ENCODE measurements at places on chromosomes 1 and 21. TPM values are rescaled to one million over a fixed set of nuclear protein-coding genes. Genes with fewer than 3 reads are reported as not detected.

Gene PCP4L1
- 8.9 TPM for total RNA-seq

Gene HSF2BP
- total RNA-seq: 0.32 TPM

Gene CD53
- total RNA-seq: 228 TPM

Gene UAP1
- 29.4 TPM for total RNA-seq

Gene MYBPH
- total RNA-seq: not detected

Gene TMEM61
- 2.7 TPM for total RNA-seq

Gene WNT2B
- total RNA-seq: 11.8 TPM

Gene SH2D5
- not detected for total RNA-seq

Gene TTC22
- total RNA-seq: 8.4 TPM

Gene TRIM46
- total RNA-seq: 0.35 TPM

Gene TNFRSF25
- total RNA-seq: 8.2 TPM

Gene ERMAP
- total RNA-seq: 15.2 TPM

Gene KCNE2
- not detected for total RNA-seq

Gene LAMC1
- total RNA-seq: 96.9 TPM

Gene MEF2D
- total RNA-seq: 51.0 TPM

Gene DIRAS3
- 1.1 TPM for total RNA-seq

Gene NEGR1
- 18.1 TPM for total RNA-seq

Gene VPS72
- total RNA-seq: 45.3 TPM

Gene COX20
- 22.8 TPM for total RNA-seq

Gene SPRR2G
- total RNA-seq: not detected

Gene GPX7
- total RNA-seq: 4.3 TPM

Gene KRTAP19-1
- not detected for total RNA-seq

Gene GBP7
- total RNA-seq: not detected

Gene ESRRG
- 1.9 TPM for total RNA-seq

Gene RGS7
- 0.21 TPM for total RNA-seq

Gene SH2D2A
- total RNA-seq: 3.5 TPM

Gene RIPPLY3
- 0.44 TPM for total RNA-seq

Gene CYP4B1
- total RNA-seq: 210 TPM

Gene KIF14
- 0.44 TPM for total RNA-seq

Gene SHISAL2A
- 1.6 TPM for total RNA-seq

Gene CFAP141
- total RNA-seq: 2.8 TPM

Gene NVL
- 30.4 TPM for total RNA-seq

Gene MUL1
- 29.9 TPM for total RNA-seq

Gene CD1B
- total RNA-seq: not detected

Gene HES2
- 6.4 TPM for total RNA-seq

Gene ANKRD34A
- total RNA-seq: 0.41 TPM

Gene RNF186
- not detected for total RNA-seq

Gene B3GALT2
- 3.8 TPM for total RNA-seq

Gene DDAH1
- 48.4 TPM for total RNA-seq

Gene SYT2
- total RNA-seq: not detected

Gene FABP3
- total RNA-seq: 24.5 TPM

Gene ZNF362
- 30.7 TPM for total RNA-seq

Gene DOCK7
- total RNA-seq: 36.5 TPM

Gene EFCAB14
- 116 TPM for total RNA-seq

Gene ERICH3
- 8.1 TPM for total RNA-seq

Gene MXRA8
- 39.3 TPM for total RNA-seq

Gene NMNAT2
- 0.62 TPM for total RNA-seq

Gene FCN3
- total RNA-seq: 1,125 TPM

Gene UTS2
- not detected for total RNA-seq

Gene AGBL4
- 2.1 TPM for total RNA-seq

Gene HAO2
- not detected for total RNA-seq

Gene GPR52
- 2.6 TPM for total RNA-seq

Measured in lower lobe of right lung (tissue), 2 donors.